ENCODE measurements at places on chromosomes 6 and 20.

DNA sequence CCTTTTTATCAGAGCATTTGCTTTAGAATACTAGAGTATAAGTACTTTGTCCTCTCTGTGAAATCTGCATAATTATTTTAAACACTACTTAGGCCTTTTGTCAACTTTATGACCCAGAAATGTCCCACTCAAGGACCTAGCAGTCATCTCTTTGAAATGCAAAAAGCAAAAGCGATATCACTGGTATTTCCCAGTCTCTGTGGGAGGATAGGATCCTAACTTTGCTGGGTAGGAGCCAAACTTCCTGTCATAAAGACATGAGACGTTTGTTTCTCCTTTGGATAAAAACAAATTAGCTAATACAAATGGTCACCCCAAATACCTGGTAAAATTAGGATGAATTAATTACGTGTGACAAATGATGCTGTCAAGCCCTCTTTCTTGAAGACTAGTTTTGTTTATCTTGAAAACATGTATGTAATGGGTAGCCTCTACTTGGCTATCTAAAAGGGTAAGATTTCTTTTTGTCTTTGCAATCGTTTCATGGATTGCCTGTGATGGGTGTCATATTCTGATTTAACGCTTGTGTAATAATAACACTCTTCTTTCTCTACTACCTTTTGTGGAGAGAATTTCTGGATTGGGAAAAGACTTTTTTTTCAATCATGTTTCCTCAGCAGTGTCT is 36.2 kb downstream of the DCDC2 start:
- no peak for DNase-seq

GRCh38 chr6:82415820-82416219 is 52.2 kb downstream of the TPBG start:
- DNase-seq = no peak

- DNase-seq = no peak
Measured at GRCh38 chr6:149008741-149009140, 261.9 kb downstream of the UST start.

- peak; percentile 91 for DNase-seq
Measured at GRCh38 chr20:19757487-19758132, 448 bp upstream of the RIN2 start.

- no peak for DNase-seq
Measured at GRCh38 chr6:150717419-150717818, 117.7 kb downstream of the PLEKHG1 start.

GRCh38 chr20:38515631-38516030 is 43.0 kb downstream of the RALGAPB start:
- no peak for DNase-seq

- peak; percentile 13 for DNase-seq
Measured at GRCh38 chr6:70413992-70414494, 735 bp downstream of the FAM135A start.

DNA sequence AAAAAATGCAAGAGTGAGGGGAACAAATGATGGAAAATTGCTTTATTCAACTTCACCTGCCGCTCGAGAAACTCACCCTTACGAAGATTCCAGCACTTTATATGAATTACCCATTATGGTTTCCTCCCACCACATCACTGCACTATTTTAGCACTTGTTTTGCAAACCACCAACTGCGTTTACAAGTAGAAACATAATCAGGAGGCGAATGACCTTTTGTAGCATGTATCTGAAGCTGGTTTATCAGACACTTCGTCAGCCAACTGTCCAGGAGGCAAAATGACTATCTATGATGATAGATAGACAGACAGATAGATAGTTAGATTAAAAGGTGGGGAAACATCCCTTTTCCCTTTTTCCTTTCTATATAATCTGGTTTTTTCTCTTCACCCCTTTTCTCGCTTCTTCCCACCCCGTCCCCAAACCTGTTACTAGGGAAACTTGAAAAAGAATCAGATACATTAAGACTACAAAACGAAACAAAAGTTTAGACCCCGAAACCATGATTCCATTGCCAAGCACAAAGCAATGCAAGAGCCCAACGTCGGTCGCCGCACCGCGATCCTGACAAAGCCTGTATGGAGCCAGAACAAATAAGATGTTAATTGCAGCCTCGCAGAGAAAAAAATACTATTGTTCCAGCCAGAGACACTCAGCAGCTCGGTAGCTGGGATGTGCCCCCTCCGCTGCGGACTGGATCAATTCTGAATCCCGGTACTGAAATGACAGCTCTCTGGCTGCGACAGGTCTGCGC is 933 bp upstream of the ADGRB3 start:
- no peak for DNase-seq

DNA sequence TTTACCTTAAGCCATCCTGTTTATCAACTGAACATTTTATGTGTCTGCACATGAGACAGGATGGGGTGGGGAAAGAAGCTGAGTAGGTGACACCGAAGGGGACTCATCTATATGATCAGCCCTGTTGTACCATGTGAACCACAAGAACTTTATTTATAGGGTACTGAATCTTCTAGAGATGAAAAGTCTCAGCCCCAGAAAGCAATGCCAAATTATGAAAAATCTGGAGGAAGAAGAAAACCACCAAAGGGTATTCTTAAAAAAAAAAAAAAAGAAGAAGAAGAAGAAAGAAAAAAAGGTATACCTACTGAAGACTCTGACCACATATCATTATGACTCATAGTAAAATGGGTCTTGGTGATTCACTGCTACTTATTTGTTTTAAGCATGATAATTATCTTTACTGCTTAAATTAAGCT is 39.8 kb upstream of the HBS1L start:
- no peak for DNase-seq

GRCh38 chr6:151999194-151999593 is 191.7 kb downstream of the ESR1 start:
- no peak for DNase-seq

GRCh38 chr20:45834797-45835161 is 1.2 kb downstream of the SNX21 start:
- DNase-seq = peak; percentile 62

- DNase-seq = no peak
Measured at GRCh38 chr6:2492686-2493523, 247.5 kb upstream of the GMDS start.

DNA sequence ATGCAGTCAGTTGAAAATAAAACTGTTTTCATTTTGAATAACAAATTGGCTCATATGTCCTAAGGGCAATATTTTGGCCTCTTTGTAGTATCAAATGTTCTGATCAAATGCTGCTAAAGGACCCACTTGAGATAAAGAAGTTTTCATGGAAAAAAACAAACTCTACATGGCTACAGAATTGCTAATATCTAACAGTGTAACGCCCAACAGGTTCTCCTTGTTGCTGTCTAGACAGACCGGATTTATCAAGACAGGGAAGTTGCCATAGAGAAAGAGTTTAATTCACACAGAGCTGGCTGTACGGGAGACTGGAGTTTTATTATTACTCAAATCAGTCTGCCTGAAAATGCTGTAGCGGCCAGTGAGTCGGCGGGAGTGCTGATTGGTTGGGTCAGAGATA is 19.4 kb upstream of the MAN1A1 start:
- no peak for DNase-seq

DNA sequence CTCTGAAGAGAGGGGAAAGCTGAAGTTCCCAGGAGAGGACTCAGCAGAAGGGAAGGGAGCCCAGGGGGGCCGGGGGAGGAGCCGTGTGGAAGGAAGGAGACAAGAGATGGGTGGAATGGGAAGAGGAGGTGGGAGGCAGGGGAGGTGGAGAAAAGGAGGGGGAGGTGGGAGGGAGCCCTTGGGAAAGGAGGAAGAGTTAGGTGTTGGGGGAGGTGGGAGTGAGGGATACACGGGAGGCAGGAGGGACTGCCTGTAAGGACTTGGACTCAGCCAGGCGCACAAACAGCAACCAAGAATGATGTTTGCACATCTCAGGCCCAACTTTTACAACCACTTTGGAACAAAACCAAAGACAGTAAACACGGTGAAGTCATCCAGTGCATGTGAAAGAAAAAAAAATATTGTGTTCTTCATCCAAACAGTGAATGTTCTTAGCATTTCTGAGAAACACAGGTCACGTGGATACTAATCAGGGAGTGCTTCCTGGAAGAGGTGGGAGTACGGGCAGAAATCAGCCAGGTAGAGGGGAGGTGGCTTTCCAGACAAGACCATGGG is 17.4 kb upstream of the LSM14B start:
- DNase-seq = no peak

DNA sequence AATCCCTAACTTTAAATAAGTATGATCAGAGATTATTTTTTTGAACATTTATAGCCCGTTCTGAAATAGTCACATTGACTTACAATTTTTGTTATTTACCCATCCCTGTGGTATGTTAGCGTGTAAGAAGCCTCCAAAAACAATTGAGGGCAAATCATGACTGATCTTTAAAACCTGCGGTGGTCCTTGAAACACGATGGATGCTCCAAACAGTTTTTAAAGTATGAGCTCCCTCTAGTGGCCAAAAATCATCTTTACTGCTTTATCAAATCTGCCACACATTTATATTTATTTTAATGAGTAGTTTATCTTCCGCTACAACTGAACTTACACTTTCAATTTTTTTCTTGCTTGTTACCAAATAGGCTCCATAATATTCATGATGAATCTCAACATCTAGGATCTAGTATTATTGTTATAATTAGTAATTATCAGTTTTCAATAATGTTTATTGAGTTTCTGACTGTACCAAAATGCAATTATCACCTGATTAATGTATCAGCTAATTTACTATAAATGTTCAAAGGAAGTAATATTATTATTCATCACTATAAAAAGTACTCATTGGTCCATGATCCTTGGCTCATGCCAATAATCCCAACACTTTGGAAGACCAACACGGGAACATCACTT is 52.2 kb downstream of the MARCKS start:
- DNase-seq = no peak

DNA sequence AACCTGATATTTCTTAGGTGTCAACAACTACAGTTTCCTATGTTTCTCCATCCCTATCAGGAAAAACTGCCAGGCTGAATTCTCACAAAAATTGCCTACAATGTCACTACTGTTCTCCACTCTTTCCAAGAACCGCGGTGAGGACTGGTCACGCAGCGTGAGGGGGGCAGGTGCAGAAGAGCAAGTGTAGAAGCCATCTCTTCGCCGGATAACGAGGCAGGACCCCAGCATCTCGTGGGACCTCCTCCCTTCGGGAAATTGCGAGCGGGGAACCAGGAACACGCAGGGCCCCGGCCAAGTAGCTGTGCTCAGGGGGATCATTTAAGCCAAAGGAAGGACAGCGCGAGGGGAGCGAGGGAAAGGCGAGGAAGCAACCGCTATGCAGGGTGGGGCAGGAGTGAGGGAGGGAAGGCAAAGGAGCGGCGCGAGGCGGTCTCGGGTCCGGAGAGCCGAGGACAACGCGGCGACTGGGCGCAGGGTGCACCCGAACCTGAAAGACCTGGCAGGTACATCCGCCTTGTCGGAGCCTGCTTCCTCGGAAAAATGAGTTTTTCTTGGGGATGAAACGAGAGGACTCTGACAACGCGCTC is 559 bp downstream of the APMAP start:
- DNase-seq = no peak

DNA sequence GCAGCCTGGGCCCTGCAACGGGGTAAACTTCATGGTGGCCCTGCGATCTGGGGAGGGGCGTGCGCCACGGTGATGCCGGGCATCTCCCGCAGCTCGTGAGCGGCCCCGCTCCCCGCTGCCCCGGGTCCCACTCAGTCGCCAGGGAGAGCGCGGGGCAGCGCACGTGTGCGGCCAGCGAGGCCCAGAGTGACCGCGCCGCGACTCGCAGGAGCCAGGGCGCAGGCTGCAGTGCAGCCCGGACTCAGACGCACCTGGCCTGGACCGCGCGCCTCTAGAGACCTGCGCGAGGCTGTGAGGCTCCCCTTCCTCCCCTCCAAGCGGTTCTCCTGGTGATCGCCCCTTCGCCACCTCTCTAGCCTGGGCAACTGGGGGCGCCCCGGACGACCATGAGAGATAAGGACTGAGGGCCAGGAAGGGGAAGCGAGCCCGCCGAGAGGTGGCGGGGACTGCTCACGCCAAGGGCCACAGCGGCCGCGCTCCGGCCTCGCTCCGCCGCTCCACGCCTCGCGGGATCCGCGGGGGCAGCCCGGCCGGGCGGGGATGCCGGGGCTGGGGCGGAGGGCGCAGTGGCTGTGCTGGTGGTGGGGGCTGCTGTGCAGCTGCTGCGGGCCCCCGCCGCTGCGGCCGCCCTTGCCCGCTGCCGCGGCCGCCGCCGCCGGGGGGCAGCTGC is 652 bp downstream of the BMP6 start:
- no peak for DNase-seq

DNA sequence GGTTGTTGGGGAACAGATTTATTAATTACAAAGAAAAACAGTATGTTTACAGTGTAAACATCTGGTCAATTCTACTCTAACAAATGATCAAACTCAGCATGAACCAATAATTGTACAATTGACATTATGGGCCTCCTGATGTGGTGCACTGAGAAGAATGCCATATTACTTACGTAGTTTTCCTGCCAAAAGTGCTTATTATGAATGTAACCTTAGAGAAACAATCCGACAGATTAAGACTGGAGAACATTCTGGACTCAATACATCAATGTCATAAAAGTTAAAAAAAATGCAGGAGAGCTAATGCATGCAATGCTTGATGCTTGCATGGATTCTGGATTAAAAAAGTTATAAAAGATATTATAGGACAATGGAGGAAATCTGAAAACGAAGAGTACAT is 69.0 kb downstream of the LYRM4 start:
- DNase-seq = no peak

DNA sequence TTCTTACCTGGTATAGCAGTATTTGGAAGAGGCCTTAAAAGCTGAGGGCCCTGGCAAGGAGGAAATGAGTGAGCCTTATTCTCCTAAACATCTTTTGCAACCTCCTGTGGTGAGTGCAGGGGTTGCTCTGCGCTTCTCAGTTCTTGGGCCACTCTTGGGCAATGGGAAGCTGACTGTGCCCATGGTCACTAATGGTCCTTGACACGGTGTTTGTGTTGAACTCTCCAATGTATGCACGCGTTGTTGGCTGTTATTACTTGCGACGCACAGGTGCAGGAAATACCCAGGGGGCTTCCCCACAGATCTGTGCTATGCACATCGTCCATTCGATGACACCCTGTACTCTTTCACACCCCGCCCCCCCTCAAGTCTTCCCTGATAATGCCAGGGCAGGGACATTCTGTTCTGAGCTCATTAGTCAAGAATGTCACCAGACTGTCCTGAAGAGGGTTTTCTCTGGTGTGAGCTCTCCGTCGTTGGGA is 79.7 kb downstream of the EDN1 start:
- DNase-seq = no peak

DNA sequence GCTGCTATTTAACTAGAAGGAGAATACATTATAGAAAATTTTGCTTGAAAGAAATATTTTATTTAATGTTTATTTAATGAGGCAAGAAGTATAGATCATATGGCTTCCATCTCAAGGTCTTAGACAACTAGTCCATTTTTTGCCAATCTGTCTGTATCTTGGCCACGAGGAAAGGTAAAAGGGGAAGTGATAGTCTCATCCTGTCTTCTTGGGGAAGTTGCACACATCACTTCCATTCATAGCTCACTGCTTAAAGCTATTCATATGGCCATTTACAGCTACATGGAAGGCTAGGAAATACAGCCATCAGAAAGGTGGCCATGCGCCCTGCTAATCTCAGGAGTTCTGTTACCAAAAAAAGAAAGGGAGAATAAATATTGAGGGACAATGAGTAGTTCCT is 50.8 kb downstream of the METTL24 start:
- DNase-seq = no peak

- no peak for DNase-seq
Measured at GRCh38 chr6:84788689-84789088, 24.3 kb upstream of the TBX18 start.

- DNase-seq = peak; percentile 98
Measured at GRCh38 chr20:62276439-62276838, 26.4 kb upstream of the ADRM1 start.
